ENCODE measurements at places on chromosomes 7 and 10.

GRCh38 chr10:11448545-11449244, 162.8 kb downstream of the USP6NL start:
- DNase-seq, result no peak

- no peak for DNase-seq
These were observed 4.3 kb downstream of the NOC3L start for GRCh38 chr10:94358480-94358879.

DNA sequence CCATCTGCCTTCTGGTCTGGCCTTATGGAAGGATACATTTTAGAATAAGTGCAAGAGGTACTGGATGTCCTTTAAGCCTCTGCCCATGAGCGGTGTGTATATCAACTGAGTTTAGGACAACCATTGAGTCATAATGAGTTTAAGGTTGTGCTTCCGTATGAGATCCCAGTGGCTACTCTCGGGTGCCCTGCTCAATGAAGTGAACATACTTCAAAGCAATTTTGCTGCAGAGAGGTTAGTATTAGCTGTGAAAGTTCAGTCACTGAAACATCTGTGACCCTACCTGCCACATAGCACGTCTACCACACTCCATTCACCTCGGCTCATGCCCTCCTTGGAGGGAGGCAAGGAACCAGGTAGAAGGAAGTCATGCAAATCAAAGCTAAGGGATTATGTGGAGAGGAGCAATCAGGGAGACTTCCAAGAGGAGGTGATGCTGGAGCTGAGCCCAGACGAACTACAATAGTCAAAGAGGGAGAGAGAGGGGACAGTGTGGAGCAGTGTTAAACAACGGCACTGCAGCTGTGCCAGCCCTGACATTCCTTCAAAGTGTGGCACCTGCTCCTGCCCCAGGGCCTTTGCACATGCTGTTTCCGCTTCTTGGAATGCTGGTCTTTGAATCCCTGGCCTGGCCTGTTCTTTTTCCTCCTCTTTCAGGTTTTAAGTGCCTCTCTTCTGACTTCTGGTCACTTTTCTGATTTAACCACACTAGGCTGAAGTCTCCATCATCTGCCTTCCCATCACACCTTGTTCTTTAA, 25.4 kb downstream of the BTBD16 start:
- DNase-seq, result no peak

DNA sequence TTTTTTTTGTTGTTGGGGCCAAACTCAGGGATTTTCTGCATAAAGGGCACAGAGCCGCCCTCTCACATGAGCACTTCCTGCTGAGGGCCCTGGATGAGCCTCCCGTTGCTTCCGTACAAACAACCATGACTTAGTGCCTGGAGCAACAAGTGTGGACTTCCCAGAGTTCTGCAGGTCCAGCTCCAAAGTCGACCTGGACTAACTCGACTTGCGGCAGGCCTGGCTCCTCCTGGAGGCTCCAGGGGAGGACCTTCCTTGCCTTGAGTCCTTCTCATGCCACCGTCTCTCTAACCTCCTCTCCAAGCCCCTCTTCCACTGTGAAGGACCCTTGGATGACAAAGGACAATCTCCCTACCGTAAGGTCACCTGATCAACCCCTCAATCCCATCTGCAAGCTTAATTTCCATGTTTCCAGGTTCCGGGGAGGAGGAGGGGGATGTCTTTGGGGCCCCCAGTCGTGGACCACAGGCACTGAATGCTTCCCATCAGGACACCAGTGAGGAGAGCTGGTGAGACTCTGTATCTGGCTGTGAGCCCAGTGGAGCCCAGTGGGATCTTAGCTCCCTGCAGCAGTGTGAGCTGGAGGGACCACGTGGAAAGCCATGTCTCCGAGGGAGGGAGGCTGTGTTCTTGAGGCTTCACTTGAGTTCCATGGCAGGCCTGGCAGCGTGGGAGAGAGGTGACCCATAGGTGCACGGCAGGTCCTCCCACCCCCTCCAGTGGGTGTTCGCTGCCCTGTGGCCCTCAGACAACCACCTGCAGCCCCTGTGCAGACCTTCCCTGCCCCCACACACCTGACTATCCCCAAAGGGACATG, 199.5 kb upstream of the PPP2R2D start:
- no peak for DNase-seq

DNA sequence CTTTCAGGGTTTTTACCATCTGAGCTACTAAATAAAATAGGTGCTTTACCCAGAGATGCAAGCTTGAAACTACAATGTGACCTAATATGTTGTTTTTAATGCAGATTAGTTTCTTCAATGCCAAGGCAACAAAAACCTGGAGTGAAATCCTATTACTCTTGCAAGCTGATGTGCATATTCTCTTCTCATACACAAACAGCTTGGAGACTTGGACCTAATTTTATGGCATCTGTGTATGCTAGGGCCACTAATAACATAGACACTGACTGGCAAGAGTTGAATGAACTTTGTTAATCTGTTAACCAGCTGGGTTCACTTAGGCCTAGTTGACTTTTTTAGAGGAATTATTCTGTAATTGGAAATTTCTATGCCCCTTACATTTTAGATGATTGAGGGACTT, 23.4 kb upstream of the SMIM30 start:
- DNase-seq, result no peak

GRCh38 chr7:69787736-69788431, 189.6 kb downstream of the AUTS2 start:
- no peak for DNase-seq

GRCh38 chr10:72784551-72785351, 92.8 kb downstream of the MCU start:
- no peak for DNase-seq

DNA sequence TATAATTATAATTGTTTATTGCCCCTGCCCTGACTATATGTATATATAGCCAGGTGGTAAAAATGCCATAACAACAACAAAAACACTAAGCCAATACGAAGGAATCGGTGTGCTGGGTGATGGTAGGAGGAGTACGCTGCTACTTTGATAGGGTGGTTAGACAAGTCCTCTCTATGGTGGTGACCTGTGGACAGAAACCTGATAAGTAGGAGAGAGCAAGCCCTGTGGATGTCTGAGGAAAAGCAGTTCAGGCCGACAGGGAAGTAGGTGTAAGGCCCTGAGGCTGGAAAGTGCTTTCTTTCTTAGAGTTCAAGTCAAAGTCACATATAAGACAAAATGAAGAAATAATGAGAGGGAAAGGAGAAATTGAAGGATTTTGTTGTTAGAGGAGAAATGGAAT, 823.8 kb upstream of the CELF2 start:
- DNase-seq, result no peak

DNA sequence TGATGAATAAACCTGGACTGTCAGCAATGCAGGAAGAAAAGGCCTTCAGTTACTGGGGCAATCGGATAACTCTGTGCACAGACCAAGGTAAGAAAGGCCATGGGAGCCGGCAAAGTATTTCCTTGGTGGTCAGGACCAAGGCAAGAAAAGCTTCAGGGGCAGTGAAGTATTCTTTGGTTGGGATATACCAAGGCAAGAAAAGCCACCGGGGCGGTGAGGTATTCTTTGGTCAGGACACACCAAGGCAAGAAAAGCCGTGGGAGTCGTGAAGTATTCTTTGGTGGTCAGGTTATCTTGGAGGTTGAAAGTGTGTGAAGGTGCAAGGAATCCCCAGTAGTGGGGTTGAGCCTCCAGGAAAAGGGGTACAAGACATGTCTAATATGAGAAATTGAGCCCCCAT, 295.0 kb upstream of the GALNT17 start:
- DNase-seq, result no peak

DNA sequence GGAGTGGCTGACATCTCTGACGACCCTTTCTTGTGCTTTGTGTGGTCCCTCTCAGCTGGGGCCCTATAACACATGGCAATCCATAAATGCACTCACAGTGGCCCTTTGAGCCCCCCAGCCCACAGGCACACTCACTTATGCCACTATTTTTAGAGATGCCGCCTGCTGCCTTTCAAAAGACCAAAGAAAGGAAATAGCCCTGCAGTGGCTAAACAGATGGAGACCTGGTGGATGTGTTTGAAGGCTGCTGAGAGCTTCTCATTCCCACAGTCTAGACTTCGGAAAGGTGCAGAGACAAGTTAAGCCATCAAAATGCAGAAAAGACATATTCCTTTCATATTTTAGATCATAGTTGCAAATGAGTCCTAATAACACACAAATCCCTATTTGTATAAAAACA, 42.0 kb upstream of the PDZD8 start:
- DNase-seq, result no peak

GRCh38 chr10:73923935-73924598, 13.1 kb downstream of the PLAU start:
- no peak for DNase-seq

DNA sequence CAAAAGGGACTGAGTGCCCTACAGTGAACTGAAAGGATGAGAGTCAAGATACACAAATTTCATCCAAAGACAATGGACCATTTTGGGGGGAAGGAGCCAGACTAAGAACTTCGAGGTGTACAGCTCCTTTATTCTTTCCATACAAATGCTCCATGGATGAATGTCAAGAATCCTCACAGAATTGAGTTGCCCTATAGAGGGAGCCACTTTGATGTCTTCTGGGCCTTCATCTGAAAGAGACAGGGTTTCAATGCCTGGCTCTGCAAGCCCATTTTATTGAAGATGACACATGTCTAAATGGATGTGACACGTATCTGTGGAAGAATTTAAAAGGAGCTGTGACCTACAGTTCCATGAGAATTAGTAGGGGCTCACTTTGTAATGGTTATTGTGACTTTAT, 32.0 kb upstream of the NRG3 start:
- DNase-seq, result no peak

DNA sequence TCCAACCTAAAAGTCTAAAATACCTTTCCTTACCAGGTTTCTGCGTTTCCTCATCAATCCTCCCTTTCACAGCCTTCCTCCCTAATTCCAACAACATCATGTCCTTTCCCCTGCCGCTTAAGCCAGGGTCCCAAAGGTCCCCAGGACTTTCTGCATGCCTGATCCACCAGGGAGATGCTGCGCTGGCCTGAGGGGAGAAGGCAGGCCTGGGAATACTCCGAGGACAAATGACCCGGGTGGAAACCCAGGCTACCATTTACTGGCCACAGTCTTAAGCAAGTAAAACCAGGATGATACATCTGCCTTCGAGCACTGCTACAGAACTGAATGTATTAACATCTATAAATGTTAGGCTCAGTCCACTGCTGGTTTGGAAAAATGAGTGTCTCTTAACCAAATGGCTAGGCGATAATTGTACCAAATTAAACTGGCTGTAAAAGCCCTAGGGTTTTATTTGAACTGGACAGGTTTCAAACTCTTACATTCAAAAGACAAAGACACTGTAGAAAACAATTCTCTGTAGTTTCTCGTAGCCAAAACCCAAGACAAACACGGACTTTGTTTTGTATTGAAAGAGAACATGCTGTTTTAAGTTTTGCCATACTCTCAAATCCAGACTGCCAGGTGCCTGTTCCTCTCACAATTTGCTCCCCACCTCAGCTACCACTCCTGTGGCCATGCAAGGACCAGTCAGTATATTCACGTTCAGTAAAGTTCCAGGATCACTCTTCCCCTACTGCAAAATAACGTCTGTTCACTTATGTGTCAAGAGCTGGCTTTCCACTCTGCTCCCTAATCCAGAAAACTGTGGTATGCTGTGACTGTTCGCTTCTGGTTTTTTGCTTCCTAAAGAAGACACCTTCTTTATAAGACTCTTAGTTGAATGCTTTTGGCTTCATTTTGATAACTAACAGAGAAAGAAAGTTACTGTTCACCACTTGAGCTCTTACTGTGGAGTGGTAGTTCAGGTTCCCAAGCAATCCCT, 145.7 kb downstream of the RNF216 start:
- DNase-seq, result no peak

GRCh38 chr7:144784943-144785342, 50.9 kb downstream of the TPK1 start:
- no peak for DNase-seq

- DNase-seq, result no peak
These were observed 67.5 kb downstream of the DNAJC12 start for GRCh38 chr10:67770537-67770936.

Measured in effector CD8-positive, alpha-beta T cell (primary cell).